ENCODE measurements at places on chromosomes 2 and 18. TPM values are rescaled to one million over a fixed set of nuclear protein-coding genes. Genes with fewer than 3 reads are reported as not detected.

- DNase-seq, result no peak
Measured at GRCh38 chr18:68564351-68564750, 150.6 kb downstream of the TMX3 start.

DNA sequence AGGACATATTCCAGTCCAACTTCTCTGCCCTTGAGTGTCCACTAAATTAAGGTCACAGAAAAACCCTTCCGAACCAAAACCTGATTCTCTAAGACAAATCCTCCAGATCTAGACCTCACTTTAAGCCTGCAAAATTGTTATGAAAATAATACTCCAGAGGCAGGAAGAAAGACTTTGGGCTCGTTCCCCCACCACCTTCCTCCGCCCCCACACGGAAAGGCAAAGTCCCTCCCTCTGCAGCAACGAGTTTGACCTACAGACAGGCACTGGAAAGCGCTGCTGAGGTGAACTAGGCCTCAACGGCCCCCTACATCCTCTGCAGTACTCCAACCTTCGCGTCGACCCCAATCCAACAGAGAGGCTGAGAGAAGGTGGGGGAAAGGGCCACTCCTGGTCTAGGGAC, 808 bp downstream of the ATP5MC3 start:
- DNase-seq, result peak; percentile 80

DNA sequence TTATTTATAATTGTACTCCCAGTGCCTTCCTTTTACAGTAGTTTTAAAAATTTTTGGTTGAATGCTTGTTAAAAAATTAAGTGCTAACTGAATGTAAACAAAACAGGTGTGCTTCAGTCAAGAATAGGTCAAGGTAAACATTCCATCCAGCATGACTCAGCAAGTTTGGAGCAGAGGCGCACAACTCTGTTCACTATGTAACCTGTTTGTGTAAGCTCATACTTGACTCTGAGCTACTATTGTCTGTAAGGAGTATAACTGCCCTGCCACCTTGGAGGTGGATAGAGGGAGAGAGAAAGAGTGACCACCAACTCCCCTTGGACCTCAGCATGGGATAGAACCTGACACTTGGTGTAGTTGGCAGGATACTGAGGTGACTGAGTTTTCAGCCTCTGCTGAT, 207.4 kb upstream of the SYT4 start:
- no peak for DNase-seq

HOXD13 gene
- not detected for total RNA-seq

ADGRF3 gene
- total RNA-seq, result 3.1 TPM

OXER1 gene
- total RNA-seq, result 0.14 TPM

DNA sequence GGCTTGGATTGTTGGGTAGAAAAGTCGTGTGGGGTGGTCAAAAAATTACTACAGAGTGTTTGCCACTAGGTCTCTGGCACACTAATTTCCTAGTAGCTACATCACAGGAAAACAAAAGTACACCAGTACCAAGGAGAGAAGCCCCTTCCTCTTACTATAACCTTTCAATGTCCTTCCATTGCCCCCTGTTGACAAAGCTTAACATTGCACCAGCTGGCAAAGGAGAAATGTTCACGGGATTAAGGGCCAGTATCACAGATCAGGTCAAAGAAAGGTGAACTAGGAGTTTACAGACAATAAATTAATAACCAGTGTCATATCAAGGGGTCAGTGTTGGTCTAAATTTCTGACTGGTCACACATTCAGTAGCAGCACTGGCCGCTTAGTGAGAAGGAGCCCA, 1139.6 kb upstream of the FAM98A start:
- DNase-seq, result no peak

GRCh38 chr2:189997016-189997415, 65.5 kb downstream of the MSTN start:
- DNase-seq, result no peak

- DNase-seq, result no peak
Measured at GRCh38 chr18:63271881-63272299, 47.7 kb downstream of the BCL2 start.

CD226 gene
- 56.9 TPM for total RNA-seq

AMER3 gene
- total RNA-seq, result not detected

GRCh38 chr2:113716291-113716690, 40.2 kb downstream of the SLC35F5 start:
- DNase-seq, result no peak

DNA sequence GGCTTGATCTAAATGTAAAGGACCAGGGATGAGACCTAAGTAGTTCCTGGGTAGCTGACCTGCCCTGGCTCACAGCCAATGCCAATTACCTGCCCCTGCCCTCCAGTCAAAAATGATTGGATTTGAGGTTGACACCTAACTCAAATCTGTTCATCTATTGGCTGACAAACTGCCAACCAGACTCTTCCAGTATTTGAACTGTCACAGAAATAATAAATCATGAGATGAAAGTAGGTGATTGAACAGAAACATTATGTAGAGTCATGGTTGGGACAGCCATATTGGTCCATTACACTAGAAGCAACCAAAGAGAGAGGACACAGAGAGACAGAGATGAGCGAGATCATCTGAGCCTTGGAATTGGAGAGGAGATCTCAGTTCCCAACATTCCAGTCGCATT, 109.1 kb downstream of the ATL2 start:
- DNase-seq, result no peak

GRCh38 chr2:95359031-95359430, 43.5 kb upstream of the FAHD2A start:
- no peak for DNase-seq

DNA sequence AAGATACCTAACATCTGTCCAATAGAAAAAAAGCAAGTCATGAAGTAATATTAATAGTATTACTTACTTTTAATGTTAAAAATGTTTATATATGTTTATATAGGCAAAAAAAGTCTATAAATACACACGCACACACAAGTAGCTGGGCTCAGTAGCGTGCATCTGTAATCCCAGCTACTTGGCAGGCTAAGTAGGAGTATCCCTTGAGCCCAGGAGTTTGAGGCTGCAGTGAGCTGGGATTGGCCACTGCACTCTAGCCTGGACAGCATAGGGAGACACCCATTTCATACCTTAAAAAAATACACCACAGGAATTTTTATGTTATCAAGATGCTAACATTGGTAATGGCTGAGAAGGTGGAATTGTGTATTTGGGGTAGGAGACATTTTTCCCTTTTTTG, 17.4 kb upstream of the AFTPH start:
- no peak for DNase-seq

DNA sequence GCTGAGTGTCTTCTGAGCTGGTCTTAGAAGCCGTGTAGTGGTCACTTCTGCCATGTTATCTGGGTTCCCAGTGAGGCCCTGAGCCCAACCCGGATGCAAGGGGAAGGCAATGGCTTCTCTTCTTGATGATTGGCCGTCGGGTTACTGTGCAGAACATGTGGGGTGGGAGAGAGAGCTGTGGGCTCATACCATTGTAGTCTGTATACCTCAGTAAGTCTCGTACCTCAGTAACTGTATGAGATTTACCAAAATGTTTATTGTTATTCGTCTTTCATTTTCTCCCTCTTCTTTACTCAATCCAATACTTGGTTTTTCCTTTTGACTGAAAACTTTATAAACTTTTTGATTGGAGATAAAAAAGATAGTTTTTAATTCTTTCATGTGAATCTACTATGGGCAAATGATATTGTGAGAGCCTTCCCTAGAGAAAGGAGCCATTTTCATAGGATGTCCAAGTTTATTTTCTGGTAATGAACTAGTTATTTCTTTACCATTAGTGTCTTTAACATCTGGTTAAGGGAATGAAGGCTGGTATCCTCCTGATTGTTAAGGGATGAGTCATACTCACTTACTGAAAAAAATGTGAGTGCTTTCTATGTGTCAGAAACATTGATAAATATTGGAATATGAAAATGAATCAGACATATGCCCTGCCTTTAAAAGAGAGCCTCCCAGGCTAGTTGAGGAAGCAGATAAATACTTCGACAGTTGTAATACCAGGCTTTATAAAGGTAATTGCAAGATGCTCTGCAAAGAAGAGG, 129.9 kb downstream of the PRPF40A start:
- DNase-seq, result no peak

SERPINB5 gene
- not detected for total RNA-seq

DNA sequence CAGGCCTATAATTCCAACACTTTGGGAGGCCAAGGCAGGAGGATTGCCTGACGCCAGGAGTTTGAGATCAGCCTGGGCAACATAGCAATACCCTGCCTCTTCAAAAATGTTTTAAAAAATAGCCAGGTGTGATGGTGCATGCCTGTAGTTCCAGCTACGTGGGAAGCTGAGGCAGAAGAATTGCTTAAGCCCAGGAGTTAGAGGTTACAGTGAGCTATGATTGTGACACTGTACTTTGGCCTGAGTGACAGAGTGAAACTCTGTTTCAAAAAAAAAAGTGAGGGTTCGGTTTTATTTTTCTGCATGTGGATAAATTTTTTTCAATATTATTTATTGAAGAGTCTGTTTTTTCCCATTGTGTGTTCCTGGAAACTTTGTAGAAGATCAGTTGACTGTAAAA, 208.1 kb downstream of the SLC4A3 start:
- DNase-seq, result no peak

MEIS1 gene
- not detected for total RNA-seq

DNA sequence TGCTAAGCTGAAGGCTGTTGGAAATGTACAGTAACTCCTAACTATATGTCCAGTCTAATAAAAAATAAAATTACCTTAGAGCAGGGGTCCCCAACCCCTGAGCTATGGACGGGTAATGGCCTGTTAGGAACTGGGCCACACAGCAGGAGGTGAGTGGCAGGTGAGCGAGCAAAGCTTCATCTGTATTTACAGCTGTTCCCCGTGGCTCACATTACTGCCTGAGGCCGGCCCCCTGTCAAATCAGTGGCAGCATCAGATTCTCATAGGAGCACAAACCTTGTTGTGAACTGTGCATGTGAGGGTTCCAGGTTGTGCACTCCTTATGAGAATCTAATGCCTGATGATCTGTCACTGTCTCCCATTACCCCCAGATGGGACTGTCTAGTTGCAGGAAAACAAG, 73.1 kb upstream of the CXCR4 start:
- DNase-seq, result no peak

ZNG1B gene
- total RNA-seq, result 44.9 TPM

DNA sequence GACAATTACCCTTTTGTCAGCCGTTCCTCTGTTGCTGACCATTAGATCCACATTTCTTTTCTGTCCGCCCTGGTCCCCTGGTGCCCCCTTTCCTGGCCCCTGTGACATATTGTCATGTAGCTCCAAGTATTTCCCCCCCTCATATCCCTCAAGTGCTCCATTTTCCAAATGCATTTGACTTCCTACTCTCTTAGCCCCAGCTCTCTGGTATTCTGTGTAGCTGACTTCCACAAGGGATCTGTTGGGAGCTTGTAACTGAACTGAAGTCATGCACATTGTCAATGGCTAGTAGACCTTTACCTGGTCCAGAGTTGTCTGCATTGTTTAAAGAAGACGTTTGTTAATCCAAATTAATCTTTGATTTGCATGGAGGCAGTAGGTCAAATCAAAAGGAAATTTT, 34.8 kb downstream of the LIPG start:
- DNase-seq, result no peak

SPP2 gene
- not detected for total RNA-seq

DPYSL5 gene
- total RNA-seq, result 0.09 TPM

- DNase-seq, result no peak
Measured at GRCh38 chr2:158253170-158253569, 151.5 kb downstream of the UPP2 start.

CNRIP1 gene
- not detected for total RNA-seq

- DNase-seq, result no peak
Measured at GRCh38 chr2:176114930-176115625, 1.5 kb upstream of the HOXD10 start.

UNC80 gene
- not detected for total RNA-seq

DNA sequence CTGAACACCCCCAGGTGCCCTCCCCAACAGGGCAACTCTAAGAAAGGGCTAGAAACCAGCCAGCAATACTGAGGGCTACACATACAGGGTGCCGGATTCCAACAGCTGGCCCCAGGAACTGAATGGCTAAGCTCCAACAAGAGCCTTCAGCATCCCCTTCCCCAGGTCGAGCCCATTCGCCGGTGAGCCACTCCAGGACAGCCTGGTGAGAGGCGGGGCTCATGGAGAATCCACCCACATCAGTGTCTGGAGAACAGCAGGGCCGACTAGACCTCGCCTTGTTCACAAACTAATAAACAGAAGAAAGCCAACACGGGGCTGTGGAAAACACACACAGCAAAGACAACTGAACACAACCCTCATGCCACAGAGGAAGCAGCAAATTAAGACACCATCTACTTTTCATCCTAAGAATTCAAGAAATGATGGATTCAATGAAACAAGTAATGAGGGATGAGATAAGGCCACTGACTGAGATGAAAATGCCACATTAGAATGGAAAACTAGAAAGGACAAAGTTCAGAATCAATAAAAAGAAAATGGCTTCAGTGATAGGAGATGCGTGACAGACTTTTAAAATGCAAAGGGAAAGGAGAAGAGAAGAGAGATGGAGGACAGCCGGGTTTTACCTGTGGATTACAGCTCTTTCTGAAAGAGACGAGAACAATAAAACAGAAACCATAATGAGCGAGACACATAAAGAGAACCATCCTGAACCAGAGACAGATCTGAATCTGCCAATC, 8.2 kb downstream of the PER2 start:
- DNase-seq, result no peak

Data from activated CD4-positive, alpha-beta T cell treated with anti-CD3 and anti-CD28 coated beads for 36 hours (primary cell).